ENCODE measurements at places on chromosomes 16 and 17. TPM values are rescaled to one million over a fixed set of nuclear protein-coding genes. Genes with fewer than 3 reads are reported as not detected.

TNFRSF17 gene
- not detected for total RNA-seq

SCNN1B gene
- total RNA-seq = 0.17 TPM

ADGRG1 gene
- 101 TPM for total RNA-seq

NPIPB6 gene
- total RNA-seq = 0.07 TPM

RRAD gene
- 40.2 TPM for total RNA-seq

TMEM114 gene
- not detected for total RNA-seq

CX3CL1 gene
- 6.4 TPM for total RNA-seq

DNAAF8 gene
- not detected for total RNA-seq

CDR2 gene
- total RNA-seq = 36.1 TPM

RAPGEFL1 gene
- 2.1 TPM for total RNA-seq

FBXW10 gene
- total RNA-seq = not detected

RCVRN gene
- total RNA-seq = not detected

ATP2A3 gene
- total RNA-seq = 2.4 TPM

G6PC1 gene
- total RNA-seq = not detected

CMTM2 gene
- 1.8 TPM for total RNA-seq

SMPD3 gene
- total RNA-seq = not detected

NOTUM gene
- not detected for total RNA-seq

HS3ST3B1 gene
- total RNA-seq = 2.1 TPM

TMEM98 gene
- total RNA-seq = 139 TPM

CDH5 gene
- 1.2 TPM for total RNA-seq

TBC1D3 gene
- not detected for total RNA-seq

PYY gene
- not detected for total RNA-seq

CRYBA1 gene
- not detected for total RNA-seq

MT1A gene
- total RNA-seq = 62.4 TPM

KRTAP9-2 gene
- total RNA-seq = not detected

NUTF2 gene
- 549 TPM for total RNA-seq

HOXB1 gene
- not detected for total RNA-seq

SLC6A2 gene
- not detected for total RNA-seq

EVI2A gene
- total RNA-seq = 0.29 TPM

KRTAP2-2 gene
- not detected for total RNA-seq

KRT23 gene
- 17.1 TPM for total RNA-seq

TMC7 gene
- 0.43 TPM for total RNA-seq

SNF8 gene
- 110 TPM for total RNA-seq

CCL16 gene
- not detected for total RNA-seq

DCAF7 gene
- total RNA-seq = 36.1 TPM

GNAO1 gene
- total RNA-seq = not detected

SEPTIN12 gene
- not detected for total RNA-seq

TIMP2 gene
- 78.3 TPM for total RNA-seq

ABCC1 gene
- 15.9 TPM for total RNA-seq

CCL17 gene
- not detected for total RNA-seq

TNK1 gene
- total RNA-seq = 5.4 TPM

MPHOSPH6 gene
- 46.6 TPM for total RNA-seq

SKAP1 gene
- 11.4 TPM for total RNA-seq

TBC1D26 gene
- total RNA-seq = not detected

SNX20 gene
- not detected for total RNA-seq

SLC35G6 gene
- not detected for total RNA-seq

SOX8 gene
- not detected for total RNA-seq

SMIM5 gene
- total RNA-seq = 0.63 TPM

ELMO3 gene
- total RNA-seq = 11.0 TPM

TBC1D3H gene
- not detected for total RNA-seq

NPIPA2 gene
- total RNA-seq = not detected

RND2 gene
- 0.40 TPM for total RNA-seq

MPO gene
- total RNA-seq = not detected

CNTROB gene
- total RNA-seq = 44.9 TPM

GAST gene
- not detected for total RNA-seq

Measured in epithelial cell of proximal tubule (primary cell).